GF-D8 (cell line): ENCODE measurements at places on chromosomes 7 and 10.

DNA sequence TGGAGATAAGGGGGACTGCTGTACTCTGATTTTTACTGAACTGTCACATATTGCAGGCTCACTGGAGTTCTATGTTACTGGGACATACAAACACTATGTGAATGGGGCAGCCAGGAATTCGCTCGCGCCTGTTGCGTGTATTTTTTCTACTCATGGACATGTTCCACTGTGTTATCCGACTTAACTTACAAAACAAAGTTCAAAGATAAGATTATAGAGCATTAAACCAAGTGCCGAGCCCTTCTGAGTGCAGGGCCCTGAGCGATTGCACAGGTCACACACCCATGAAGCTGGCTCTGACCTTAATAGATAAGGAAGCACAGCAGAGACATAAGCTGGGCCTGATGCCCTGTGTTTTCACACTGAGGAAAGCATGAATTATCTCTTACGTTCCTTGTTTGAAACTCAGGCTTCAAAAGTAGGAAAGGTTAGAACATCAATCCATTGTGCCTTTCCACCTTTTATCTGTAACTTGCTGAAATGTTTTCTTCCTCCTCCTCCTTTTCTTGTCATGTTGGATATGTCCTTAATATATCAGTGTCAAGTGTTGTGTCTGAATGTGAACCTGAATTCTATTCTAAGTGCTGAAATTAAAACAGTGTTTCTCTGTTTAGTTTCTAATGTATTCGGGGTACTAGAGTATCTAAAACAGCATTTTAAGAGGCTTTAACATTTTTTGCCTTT lies 273.8 kb downstream of the AUTS2 start:
- no peak for DNase-seq

- DNase-seq = no peak
Measured at GRCh38 chr10:130778166-130778545, 533.4 kb downstream of the TCERG1L start.

- DNase-seq = no peak
Measured at GRCh38 chr7:103551016-103551415, 105.0 kb upstream of the SLC26A5 start.

DNA sequence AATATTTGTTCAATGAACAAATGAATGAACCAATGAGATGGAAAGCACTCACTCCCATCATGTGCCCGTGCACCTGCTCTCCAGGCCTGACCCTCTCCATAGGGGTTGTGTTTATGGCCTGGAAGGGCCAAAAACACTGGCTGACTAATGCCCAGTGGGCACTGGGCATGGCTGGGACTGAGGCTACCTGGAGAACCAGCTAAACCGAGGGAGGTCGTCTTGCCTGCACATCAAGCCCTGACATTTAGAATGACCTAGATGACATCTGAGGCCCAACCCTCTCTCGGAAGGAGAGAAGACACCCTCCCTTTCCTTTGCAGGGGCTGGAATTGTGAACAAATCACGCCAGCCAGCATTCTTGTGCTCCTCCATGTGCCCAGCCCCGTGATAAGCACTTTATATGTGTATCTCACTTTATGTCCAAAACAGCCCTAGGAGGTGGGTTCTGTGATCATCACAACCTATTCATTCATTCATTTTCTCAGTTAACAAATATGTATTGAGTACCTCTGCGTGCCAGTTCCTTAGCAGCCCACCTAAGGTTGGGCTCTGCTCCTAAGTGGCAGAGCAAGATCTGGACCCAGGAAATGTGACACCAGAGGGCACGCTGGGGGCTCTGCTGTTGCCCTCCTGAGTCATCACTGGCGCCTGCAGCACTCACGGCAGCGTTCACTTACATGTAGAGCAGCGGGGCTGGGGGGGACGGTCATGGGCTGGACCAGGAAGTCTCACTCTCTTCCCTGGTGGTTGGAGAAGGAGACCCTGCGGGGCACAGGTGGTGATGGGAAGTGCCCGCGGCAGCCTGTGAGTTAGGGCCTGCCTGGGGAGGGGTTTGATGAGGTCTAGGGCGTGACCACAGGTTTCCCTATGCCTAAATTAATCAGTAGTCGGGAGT lies 52.0 kb downstream of the TSPAN15 start:
- no peak for DNase-seq

- DNase-seq = no peak
Measured at GRCh38 chr7:142606081-142606480, 143.2 kb upstream of the PRSS1 start.

DNA sequence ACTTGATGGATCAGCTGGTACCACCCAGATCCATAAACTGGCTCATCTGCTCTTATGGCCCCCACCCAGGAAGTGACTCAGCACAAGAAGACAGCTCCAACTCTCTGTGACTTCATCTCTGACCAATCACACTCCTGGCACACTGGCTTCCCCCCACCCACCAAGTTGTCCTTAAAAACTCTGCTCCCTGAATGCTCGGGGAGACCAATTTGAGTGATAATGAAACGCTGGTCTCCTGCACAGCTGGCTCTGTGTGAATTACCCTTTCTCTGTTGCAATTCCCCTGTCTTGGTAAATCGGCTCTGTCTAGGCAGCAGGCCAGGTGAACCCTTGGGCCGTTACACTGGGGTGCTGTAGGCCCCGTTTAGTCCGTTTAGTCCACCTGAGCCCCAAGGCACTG lies 23.4 kb upstream of the BNIP3 start:
- no peak for DNase-seq
